Frontal cortex (tissue), 4 donors: ENCODE measurements at places on chromosomes 7 and 10. TPM values are rescaled to one million over a fixed set of nuclear protein-coding genes. Genes with fewer than 3 reads are reported as not detected.

EIF5AL1 gene
- total RNA-seq = under 0.01 TPM

DNA sequence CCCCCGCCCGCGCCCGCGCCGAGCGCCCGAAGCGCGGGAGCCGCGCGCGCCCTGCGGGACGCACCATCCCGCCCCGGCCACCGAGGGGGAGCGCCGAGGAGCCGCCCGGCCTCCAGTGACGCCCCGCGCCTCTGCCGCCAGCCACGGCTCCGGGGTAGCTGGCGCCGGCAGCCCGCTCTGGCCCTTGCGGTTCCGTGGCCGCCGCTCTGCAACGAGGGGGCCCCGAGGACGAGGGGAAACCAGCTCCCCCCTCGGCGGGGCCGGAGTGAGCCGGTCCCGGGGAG lies at the start of gene PAXIP1:
Gene PAXIP1 (minus strand): TSS at position 33 of the 284 bp plus-strand sequence. CDS start 195 bp downstream, outside the sequence.
- no peak for DNase-seq

FBXO24 gene
- 0.41 TPM for total RNA-seq

DNA sequence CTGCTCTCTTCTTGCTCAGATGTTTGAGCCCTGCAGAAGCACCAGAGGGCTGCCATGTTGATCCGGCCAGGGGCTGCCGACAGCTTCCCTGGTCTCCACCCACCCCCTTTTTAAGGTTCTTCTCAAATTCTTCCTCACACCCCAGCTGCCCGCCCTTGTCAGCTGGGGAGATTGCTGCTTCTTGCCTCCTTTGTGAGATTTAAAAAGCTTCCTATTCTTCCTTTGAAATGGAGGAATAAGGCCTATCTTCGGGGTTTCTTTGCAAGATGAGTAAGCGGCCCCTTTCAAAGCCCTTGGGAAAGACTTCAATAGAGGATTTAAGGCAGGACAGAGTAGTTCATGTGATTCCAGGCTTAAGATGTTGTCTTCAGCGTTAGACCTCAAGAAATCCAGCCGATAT lies 211.9 kb upstream of the SHH start:
- no peak for DNase-seq

- no peak for DNase-seq
Observed at GRCh38 chr7:116571037-116571436, 46.2 kb downstream of the CAV1 start.

- no peak for DNase-seq
Observed at GRCh38 chr10:106508950-106509349, 655.6 kb downstream of the SORCS1 start.

ACSL5 gene
- total RNA-seq = 2.4 TPM

PRKG1 gene
- total RNA-seq = 15.5 TPM

DNA sequence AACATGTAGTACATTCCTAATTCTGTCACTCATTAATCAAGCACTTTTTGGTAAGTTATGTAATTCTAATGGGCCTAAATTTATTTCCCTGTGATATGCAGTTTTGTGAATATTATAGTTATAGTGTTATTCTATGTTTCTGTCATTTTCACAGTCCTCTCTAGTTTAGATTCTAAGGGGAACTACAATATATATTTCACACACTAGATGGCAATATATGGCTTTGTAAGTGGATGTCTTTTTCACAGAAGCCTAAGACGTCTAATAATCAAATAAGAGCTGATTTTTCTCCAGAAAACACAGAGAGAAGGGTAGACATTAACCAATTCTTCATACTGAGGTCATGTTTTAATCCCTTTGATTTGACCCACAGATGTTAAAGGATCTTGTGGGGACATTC lies 18.0 kb downstream of the RNLS start:
- DNase-seq = no peak

FOXI2 gene
- total RNA-seq = not detected

CPVL gene
- total RNA-seq = 54.6 TPM

GRCh38 chr7:92696584-92696983 lies 106.4 kb upstream of the FAM133B start:
- no peak for DNase-seq

DNA sequence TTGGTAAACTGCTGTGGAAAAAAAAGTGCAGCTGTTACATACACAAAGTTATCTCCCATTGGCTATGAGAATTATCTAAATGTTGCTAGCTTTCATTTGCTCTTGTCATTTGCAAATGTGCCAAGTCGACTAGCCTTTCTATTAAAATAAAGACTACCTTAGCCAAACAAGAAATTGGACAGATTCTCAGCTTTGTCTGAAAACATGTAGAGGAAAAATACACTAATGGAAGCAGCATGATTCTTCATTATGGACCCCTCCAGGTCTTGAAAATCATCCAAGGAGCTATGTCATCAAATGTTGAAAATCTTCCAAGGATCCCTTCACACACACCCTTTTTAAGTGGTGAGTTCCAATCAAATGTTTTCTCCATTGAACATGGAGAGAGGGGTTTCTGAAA lies 237.7 kb downstream of the ETV1 start:
- no peak for DNase-seq

INPP5A gene
- 38.7 TPM for total RNA-seq

RHBDD2 gene
- total RNA-seq = 34.2 TPM

CYP3A4 gene
- total RNA-seq = not detected

SYT15B gene
- total RNA-seq = not detected

DNA sequence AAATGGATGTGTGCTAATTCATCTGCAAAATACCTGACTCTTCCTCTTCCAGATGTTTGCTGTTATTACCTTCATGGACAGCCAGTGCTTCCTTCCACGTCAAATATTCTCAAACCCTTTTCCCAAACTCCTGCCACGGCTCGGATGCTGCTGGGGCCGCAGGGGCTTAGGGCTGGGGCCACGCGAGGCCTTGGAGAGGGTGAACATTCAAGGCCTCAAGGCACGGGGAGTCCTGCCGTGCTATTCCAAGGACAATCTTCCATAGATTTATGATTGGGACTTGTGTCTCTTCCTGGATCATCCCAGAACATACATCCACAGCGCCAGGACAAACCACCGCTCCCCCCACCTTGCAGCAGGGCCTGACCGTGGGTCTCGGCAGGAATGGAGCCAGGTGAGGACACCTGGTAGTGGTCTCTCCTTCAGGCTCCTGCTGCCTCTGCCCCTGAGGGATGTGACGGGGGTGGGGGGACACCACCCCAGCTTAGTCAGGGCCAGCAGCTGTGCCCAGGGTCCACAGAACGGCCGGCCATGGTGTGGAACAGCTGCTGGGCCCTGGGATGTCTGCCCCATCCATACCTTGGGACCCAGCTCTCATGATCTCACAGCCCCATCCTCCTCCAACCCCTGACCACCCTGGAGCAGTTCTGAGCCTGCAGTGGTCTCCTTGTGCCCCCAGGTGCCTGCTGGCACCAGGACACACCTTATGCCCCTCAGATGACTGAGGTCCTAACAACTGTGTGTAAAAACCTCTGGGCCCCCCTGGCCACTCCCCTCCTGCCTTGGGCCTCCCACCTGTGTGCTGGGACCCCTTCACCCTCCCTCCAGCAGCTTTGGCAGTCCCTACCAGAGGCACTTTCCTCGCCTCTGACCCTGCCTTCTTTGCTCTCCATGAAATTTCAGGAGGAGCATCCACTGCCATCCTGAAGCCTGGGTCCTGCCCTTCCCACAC lies 16.7 kb downstream of the VIPR2 start:
- DNase-seq = no peak

- DNase-seq = no peak
Observed at GRCh38 chr10:28544058-28544457, 11.1 kb downstream of the WAC start.

DNA sequence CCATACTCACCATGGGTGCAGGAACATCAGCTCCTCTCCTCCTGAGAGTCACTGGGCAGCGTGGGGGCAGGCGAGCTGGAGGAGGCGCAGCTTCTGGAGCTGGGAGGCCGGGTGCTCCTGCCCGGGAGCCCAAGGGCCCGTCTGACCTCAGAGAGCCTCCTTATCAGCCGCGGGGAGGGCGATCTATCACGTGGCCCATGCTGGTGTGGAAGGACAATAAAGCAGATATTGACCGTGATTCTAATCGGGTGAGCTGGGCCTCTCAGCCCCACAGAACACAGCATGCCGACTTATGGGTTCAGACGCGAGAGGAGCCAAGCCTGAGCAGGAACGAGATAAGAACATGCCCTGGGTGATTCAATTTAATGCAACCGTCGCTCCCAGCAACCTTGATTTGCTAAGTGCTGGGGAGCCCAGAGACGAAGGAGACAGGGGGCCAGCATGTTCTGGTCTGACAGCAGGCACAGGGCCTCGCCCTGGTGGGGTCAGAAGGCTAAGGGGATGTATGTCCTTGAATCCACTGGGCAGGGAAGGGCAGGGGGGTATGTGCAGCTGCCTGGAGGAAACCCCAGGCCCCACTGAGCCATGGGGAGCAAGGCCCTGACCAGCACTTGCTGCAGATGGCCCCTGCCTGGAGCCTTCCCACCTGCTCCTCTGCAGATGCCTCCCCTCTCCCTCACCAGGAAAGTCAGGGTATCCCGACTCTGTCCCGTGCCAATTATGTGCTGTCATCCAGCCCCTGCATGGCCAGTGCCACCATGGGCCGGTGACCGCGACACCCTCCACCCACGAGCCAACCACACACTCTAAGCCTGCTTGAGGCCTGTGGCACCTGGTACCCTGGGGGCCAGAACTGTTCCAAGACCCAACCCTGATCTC lies 95.3 kb upstream of the RET start:
- no peak for DNase-seq

DNA sequence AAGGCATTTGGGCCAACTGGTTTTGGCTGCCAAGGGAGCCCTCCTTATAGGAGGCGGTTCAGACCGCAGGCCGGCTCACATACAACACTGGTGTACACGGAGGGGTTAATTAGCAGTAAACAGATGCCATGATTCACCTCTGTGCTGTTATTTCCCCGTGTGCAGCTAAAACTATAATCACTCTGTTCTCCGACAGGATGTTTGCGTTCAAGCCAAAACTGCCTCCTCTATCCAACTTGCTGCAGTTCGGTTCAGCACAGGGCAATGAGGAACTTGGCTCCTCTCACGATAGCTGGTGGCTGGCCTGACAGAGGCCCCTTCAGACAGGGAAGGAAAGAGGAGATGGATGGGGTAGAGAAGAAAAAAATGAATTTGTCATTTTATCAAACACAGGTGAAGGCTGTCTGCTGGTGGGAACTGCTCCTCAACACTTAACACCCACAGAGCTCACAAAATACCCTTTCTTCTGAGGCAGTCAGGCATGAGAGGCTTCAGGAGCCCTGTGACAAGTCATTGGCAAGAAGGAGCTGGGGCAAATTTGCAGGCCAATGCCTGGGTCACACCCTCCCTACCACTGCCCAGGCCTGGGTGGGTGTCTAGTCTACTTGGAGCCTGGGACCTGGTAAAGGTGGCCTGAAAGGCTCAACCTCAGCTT lies 24.0 kb downstream of the KCNMA1 start:
- DNase-seq = no peak

MYOZ1 gene
- total RNA-seq = 0.41 TPM

DNA sequence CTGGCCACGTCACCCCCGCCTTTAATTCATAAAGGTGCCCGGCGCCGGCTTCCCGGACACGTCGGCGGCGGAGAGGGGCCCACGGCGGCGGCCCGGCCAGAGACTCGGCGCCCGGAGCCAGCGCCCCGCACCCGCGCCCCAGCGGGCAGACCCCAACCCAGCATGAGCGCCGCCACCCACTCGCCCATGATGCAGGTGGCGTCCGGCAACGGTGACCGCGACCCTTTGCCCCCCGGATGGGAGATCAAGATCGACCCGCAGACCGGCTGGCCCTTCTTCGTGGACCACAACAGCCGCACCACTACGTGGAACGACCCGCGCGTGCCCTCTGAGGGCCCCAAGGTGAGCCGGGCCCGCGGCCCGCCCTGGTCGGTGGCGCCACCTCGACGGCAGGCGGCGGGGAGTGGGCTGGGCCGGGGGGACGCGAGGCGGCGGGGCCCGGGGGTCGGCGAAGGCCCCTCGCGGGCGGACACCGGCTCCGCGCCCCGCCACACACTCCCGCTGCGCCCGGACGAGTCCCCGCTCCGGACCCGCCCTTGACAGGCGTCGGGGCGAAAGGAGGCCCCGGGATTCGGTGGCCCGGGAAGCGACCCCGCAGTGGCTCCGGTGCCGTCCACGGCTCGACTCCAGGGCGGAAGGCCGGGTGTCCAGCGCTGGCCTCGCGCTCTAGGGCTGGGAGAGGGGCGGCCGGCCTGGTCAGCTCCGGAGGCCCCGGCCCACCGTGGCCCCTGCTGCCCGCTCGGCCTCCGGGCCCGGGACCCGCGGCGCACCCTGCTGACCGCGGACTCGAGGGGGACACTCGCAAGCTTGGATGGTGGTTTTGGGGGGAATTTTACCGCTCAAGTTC lies 557 bp downstream of the BAG3 start:
- no peak for DNase-seq

DNA sequence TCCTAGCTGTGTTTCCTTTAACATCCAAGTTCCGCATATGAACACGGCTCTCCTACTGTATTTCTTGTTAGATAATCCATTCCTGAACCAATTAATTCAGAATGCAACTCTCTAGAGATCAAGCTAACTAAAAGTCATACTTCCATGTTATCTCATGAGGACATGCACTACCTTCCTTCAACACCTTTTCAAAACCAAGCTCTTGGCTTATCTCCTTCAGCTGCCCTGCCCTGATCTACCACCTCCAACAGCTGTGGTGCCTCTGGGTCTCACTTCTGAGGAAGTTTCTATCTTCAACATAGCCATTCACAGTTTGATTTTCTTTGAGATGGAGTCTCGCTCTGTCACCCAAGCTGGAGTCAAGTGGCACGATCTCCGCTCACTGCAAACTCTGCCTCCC lies 109.5 kb downstream of the IDE start:
- no peak for DNase-seq

DNA sequence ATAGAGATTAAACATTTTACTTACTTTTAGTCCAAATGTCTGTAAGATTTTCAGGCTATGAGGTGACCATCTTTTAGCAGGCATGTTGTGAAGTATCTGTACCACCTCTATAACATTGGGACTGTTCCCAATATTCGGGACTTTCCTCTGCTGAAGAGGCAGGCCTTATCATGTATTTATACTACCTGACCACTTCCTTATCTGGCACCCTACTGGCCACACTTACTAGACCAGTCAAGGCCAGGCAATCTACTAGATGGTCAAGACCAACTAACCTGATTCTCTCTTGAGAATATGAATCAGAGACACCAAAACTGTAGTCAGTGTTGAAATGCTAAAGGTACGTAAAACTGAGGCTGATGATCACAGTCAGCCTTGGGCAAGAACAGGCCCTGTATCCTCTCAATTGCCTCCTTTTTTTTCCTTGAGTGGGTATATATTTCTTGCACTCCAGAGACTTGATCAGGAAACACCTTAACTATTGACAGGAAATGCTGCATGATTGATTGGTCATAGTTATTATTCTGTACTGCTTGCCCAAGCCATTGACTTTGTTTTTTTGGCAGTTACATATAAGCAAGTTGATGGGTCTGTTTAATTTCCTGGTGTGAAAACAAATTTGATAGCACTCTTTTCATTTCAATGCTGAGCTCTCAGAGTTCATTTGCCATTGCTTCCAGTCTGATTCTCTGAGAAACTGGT lies 5.2 kb upstream of the PRKAR2B start:
- no peak for DNase-seq

STK31 gene
- total RNA-seq = 13.5 TPM

SPDYE9 gene
- under 0.01 TPM for total RNA-seq

GRCh38 chr10:112145263-112145662 lies 38.3 kb downstream of the GPAM start:
- DNase-seq = no peak

DNA sequence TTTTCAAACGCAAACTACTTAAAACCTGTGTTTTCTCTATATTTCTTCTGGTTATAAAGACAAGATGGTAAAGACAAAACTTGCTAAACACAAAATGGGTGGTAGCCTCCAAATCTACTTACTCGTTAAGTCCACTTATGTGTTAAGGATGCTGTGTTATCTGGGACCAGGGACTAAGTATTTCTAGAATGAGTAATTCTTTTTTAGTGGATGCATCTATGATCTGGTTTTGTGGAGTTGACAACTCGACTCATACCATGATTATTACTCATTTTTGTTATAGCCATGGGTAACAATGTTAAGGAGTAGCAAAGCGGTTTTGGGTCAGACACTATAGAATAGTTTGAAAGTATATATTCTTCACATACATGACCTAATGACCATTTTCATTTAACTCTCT lies 239.5 kb upstream of the FOXP2 start:
- no peak for DNase-seq
